ENCODE measurements at places on chromosomes 16 and 17. TPM values are rescaled to one million over a fixed set of nuclear protein-coding genes. Genes with fewer than 3 reads are reported as not detected.
A peak's percentile ranks its signal among the peaks of the same experiment; 100 is the strongest.

The ZSCAN10 gene
- total RNA-seq = not detected

GRCh38 chr16:86222965-86223551 is 287.3 kb upstream of the FOXF1 start:
- no peak for DNase-seq
- H3K27me3 ChIP-seq = peaks cover 9% of the 10 kb centered on the region
- H3K27ac ChIP-seq = no peak overlapping the region
- no peaks in the 10 kb centered on the region for H3K36me3 ChIP-seq
- H3K4me1 ChIP-seq = peaks cover 2% of the 10 kb centered on the region
- no peak overlapping the region for H3K4me3 ChIP-seq

DNA sequence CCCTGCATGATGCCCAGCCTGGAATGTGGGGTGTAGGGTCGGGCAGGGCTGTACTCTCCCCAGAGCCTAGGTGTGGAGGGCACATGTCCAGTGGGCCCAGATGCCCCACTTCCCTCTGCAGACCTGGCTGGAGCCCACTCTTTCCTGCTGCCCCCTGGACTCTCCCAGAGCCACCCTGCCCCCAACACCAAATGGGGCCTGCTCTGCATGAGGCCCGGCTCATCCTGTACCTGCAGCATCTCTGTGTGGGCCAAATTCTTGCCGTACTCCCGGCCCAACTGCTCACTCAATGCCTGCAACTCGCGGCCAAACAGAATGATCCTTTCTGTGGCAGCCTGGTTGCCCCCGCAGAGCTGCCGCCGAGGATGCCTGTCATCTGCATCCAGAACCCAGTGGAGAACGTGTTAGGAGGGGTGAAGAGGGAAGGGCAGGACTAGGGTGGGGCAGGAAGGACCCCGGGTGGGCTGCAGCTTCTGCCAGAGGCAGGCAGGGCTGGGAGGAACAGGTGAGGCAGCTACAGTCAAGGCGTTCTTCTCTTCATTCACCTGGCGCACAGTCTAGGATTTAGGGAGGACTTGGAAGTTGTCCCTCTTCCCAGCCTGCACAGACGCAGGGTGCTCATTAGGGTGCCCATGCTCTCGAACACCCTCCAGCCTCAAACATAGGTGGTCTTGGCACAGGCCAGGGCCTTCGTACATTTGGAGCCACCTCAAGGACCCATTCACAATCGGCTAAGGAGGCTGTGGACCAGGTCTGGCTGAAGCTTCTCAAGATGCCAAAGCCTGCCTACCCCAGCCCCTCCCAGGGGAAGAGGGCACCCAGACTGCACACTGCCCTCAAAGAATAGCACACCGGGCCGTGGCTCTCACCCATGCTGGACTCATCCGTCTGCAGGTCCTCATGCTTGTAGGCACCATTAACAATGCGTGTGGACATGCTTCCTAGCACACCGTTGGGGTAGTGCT is 8.7 kb upstream of the GFOD2 start:
- no peaks in the 10 kb centered on the region for H3K27me3 ChIP-seq
- H3K4me3 ChIP-seq = no peak overlapping the region

DNA sequence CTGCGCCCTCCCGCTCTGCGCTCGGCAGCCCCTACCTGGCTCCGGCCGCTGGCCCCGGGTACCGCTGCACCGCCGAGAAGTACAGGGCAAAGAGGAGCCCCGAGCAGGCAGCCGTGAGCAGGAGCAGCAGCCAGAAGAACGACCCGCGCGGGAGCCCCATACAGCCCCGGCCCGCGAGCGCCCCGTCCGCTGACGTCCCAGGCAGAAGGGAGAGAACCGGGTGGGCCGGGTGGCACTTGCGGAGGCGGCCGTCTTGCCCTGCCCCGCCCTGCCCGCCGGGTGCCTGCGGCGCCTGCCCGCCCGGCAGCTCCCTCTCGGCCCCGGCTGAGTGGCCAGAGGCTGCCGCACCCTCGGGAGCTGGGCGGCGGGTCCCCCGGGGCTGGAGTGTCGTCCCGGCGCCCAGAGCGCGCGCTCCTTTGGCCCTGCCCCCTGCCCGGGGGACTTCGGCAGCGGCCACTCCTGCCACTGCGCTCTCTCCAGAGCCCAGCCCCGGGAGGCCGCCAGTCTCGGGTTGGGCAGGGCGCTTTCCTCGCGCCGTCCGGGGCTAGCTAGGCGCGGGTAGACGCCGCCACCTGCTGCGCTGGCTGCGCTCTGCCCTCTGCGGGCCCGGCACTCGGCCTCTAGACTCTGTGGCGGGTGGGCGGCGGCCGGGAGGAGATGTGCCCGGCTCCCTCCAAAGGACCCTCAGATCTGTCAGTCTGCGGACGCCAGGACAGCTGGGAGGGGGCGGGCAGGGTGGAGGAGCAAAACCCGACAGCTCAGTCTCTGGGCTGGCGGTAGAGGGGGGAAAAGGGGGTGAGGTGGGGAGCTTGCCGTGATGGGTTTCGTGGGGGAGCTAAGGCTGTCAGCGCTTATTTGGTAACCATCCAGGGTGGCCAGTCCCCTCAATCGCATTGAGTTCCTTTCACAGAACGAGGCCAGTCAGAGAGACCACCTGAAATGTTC is at the start of gene ST6GALNAC2:
TSS of gene ST6GALNAC2 (minus strand) at position 212 of the 945 bp plus-strand sequence. CDS start at position 160, 52 bp downstream.
- H3K27ac ChIP-seq = peak within 1 kb of the TSS; percentile 68
- H3K36me3 ChIP-seq = no peaks in the 10 kb centered on the region
- peak within 1 kb of the TSS; percentile 60 for H3K4me3 ChIP-seq

- no peaks in the 10 kb centered on the region for H3K27me3 ChIP-seq
- DNase-seq = no peak
- H3K36me3 ChIP-seq = no peaks in the 10 kb centered on the region
Measured at GRCh38 chr16:57627184-57627871, 1.1 kb upstream of the ADGRG1 start.
